Activated CD4-positive, CD25-positive, alpha-beta regulatory T cell (primary cell): ENCODE measurements at places on chromosomes 11 and 22.

GRCh38 chr11:92300876-92301275 lies 76.3 kb downstream of the FAT3 start:
- no peak for DNase-seq

DNA sequence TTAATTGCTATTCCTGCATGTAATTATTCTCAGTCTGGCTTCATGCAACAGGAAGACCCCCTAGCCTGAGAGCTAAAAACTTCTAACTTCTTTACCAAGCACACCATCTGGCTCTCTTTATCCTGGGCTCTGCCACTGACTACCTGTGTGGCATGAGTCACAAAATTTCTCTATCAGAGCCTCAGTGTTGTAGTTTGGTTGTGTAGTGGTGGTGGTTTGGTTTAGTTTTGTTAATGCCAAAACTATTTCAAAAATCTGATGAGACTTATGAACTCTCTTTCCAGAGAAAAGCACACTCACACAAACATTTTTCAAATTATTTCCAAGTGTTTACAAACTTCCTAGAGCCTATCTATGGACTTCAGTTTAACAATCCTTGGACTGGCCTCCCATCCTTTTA lies 7.5 kb upstream of the IL17RA start:
- no peak for DNase-seq

DNA sequence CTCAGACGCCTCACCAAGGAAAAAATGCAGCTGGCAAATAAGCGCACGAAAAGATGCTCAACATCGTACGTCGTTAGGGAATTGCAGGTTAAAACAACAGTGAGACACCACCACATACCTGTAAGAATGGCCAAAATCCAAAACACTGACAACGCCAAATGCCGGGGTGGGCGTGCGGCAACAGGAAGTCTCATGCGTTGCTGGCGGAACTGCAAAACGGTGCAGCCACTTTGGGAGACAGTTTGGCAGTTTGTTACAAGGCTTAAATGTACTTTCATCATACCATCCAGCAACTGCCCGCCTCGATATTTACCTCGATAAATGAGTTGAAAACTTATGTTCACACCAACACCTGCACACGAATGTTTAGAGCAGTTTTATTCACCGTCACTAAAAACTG lies 7.5 kb upstream of the CTSD start:
- DNase-seq: no peak

- DNase-seq: no peak
Observed at GRCh38 chr11:1442163-1442562, 44.4 kb downstream of the MOB2 start.

DNA sequence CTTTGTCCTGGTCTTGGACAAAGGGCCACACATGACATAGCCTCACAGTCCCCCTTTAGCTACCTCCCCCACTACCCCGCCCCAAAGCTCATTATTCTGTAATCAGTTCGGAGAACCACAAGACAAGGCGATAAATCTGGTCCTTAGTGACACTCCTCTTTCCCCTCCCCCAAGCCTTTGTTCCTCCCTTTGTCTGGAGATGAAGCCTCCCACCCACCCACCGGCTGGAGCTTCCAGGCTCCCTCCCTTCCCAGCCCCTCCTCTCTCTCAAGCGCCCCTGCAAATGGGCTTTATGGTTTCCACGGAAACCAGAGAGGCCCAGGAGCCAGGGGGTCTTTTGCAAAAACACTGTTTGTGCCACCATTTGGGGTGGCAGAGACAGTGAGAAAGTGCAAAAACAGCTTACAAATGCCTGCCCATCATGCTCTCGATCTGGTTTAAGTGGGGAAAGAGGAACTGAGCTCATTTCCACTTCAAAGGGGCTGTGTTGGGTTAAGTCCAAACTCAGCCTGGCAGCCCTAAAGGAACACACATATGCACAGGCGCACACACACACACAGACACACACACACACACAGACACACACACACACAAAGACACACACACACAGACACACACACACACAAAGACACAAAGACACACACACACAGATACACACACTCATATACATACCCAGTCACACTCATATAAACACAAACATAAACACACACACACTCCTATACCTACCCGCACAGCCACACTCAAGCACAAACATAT lies 23.5 kb downstream of the APLNR start:
- DNase-seq: no peak

DNA sequence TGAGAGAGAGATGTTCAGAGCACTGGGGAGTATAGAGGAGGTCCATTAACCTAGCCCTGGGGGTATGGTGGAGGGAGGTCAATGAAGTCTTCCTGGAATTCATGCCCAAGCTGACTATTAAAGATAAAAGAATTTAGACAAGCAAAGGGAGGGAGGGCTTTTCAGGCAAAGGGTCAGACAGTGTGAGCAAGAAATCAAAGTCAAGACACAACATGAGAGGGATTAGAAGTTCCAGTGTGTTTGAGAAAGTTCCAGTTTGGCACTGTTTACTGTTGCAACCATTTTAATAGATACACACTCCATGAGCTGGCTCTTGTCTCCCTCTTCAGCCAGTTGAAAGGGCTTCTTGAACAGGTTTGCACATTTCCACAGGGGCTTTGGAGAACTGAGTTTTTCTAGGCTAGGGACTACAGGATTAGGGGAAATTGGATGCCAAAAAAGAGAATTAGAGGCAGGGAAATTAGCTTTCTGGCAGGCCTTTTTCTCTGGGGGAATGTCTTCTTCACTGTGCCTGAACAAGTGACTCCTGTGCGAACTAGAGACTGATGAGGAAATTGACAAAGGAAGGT lies 14.7 kb upstream of the NNMT start:
- DNase-seq: no peak

DNA sequence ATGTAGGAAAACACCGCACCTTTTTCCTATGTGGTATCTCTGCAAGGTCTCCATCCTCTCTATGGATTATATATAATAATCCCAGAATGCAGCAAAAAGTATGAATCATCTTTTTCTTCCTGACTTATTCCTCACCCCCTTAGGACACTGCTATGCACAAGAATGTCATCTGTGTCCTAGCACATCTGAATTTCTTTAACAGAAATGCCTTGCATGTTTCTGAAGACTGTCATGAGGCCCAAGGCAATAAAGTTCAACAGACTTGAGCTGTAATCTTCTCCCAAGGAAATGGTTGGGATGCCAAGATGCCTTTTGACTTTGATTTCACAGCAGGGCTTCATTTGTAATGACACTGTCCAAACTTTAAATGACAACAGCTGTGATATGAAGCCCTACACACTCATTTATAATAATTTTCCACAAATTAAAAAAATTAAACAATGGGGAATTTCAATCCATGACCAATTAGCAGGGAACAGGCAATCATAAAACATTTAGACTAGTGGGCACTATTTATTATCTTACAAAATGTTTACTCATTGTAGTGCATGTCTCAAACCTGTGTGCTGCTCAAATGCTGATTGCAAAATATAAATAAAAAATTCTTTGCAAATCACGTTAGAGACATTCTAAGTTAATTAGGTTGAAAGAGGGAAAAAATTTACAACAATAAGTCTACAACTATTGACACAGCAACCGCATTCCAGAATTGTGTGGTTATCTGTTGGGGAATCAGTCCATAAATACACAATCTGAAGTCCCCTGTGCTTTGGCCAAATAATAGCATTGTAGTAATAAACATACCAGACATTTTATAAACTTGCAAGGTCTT lies 242.3 kb downstream of the SWAP70 start:
- no peak for DNase-seq
